ENCODE measurements at places on chromosomes 12 and 14.

GRCh38 chr12:112973818-112974231 lies 4.5 kb upstream of the OAS2 start:
- peak; percentile 32 for DNase-seq

- DNase-seq = no peak
Measured at GRCh38 chr14:101191721-101192660, 288.5 kb upstream of the RTL1 start.

DNA sequence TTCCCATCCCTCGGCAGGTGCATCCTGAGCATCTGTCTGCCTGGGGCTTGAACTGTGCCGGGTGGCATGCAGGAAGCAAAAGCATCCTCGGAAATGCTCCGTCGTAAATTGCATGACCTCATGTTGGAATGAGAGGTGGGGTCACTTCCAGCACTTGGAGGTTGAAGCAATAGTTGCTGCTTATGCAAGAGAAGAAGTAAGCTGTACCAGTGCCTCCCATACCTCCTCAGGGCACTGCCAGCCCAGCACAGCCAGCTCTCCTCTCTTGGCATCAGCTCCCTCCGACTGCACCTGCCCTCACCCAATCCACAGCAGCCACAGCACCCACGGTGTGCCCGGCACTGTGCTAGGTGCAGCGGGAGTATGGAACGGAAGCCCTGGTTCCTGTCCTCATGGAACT lies 11.5 kb downstream of the TEAD4 start:
- DNase-seq = no peak

- DNase-seq = peak; percentile 34
Measured at GRCh38 chr12:99767809-99768208, 120.3 kb downstream of the GARIN6 start.

DNA sequence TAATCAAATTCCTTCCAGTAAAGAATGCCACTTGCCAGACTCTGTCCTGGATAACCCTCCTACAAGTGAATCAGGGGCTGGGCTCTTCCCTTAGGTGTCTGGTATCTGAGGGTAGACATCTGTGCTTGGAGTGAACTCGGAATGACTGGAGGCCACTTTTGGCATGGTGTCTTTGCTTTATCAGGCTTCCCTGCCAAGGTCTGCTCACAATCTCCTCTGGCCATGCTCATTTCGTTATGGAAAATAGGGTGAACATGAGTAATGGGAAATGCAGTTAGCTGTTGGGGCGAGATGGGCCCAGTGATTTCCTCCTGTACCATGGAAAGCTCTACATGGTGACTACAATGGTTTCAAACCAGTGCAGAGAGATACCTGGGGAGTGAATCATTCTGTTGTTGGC lies 212.9 kb downstream of the NRXN3 start:
- no peak for DNase-seq

GRCh38 chr12:87020071-87020470 lies 763.9 kb upstream of the MGAT4C start:
- DNase-seq = no peak
